Osteoblast (primary cell): ENCODE measurements at places on chromosomes 5 and 9. TPM values are rescaled to one million over a fixed set of nuclear protein-coding genes. Genes with fewer than 3 reads are reported as not detected.

Gene POU5F2
- total RNA-seq, result 1.8 and 2.9 TPM in 2 replicates

Gene ACOT12
- total RNA-seq, result 0.29 TPM in 1 of 2 replicates, not detected in the other

Gene FBP2
- total RNA-seq, result not detected in 2 replicates

Gene ENTPD2
- not detected in 2 replicates for total RNA-seq

Gene DPYSL3
- total RNA-seq, result 80.4 and 119 TPM in 2 replicates

Gene FOXD4L6
- total RNA-seq, result under 0.01 TPM in 1 of 2 replicates, not detected in the other

Gene INSL6
- total RNA-seq, result not detected in 2 replicates

Gene FAM114A2
- 31.8 and 40.9 TPM in 2 replicates for total RNA-seq

Gene FCN2
- not detected in 2 replicates for total RNA-seq

Gene EGFLAM
- total RNA-seq, result 11.2 and 13.8 TPM in 2 replicates

Gene QRFP
- total RNA-seq, result not detected in 2 replicates

Gene TNFSF8
- total RNA-seq, result not detected in 2 replicates

Gene TLR4
- 44.2 and 46.7 TPM in 2 replicates for total RNA-seq

Gene ATOSB
- total RNA-seq, result 31.1 and 32.1 TPM in 2 replicates

Gene GOLM1
- 85.0 and 92.2 TPM in 2 replicates for total RNA-seq

Gene ADAMTS2
- 144 and 203 TPM in 2 replicates for total RNA-seq

Gene C5orf52
- total RNA-seq, result not detected in 2 replicates

Gene MAST4
- total RNA-seq, result 12.1 and 12.7 TPM in 2 replicates

Gene CLINT1
- 85.4 and 85.5 TPM in 2 replicates for total RNA-seq

Gene DMRT3
- not detected in 2 replicates for total RNA-seq

Gene PCDHGA1
- total RNA-seq, result 1.1 and 1.5 TPM in 2 replicates

Gene GFI1B
- total RNA-seq, result under 0.01 TPM in 1 of 2 replicates, not detected in the other

Gene PIP5K1B
- not detected in 2 replicates for total RNA-seq

Gene ARHGEF37
- 0.72 and 0.88 TPM in 2 replicates for total RNA-seq

Gene IRX2
- 5.3 and 7.2 TPM in 2 replicates for total RNA-seq

Gene PCDHA11
- total RNA-seq, result 0.29 and 0.36 TPM in 2 replicates

Gene FPGS
- total RNA-seq, result 87.5 and 98.1 TPM in 2 replicates

Gene PCDHGA8
- 3.5 and 3.6 TPM in 2 replicates for total RNA-seq

Gene SPINK5
- not detected in 2 replicates for total RNA-seq

Gene FGF10
- total RNA-seq, result 1.4 and 1.8 TPM in 2 replicates

Gene GHR
- 5.4 and 5.6 TPM in 2 replicates for total RNA-seq

Gene FRMD3
- total RNA-seq, result 0.36 TPM in 1 of 2 replicates, not detected in the other

Gene ST6GALNAC6
- total RNA-seq, result 52.7 and 53.2 TPM in 2 replicates

Gene ZBED3
- total RNA-seq, result 1.1 and 4.7 TPM in 2 replicates

Gene ELOVL7
- total RNA-seq, result under 0.01 TPM in 2 replicates

Gene NIM1K
- total RNA-seq, result 0.88 and 1.1 TPM in 2 replicates

Gene GPR107
- 25.3 and 30.1 TPM in 2 replicates for total RNA-seq

Gene LECT2
- not detected in 2 replicates for total RNA-seq

Gene CA9
- total RNA-seq, result not detected in 2 replicates

Gene CHSY3
- 12.3 and 12.4 TPM in 2 replicates for total RNA-seq

Gene AGXT2
- not detected in 2 replicates for total RNA-seq

Gene PCDHB10
- 2.2 and 2.7 TPM in 2 replicates for total RNA-seq

Gene PKD2L2
- under 0.01 TPM in 1 of 2 replicates, not detected in the other for total RNA-seq

Gene SLC23A1
- total RNA-seq, result not detected in 2 replicates

Gene BNIP1
- 14.4 and 14.5 TPM in 2 replicates for total RNA-seq
